CD4-positive, alpha-beta memory T cell (primary cell): ENCODE measurements at places on chromosomes 16 and 17. TPM values are rescaled to one million over a fixed set of nuclear protein-coding genes. Genes with fewer than 3 reads are reported as not detected.

- DNase-seq = no peak
- H3K4me1 ChIP-seq = no peaks in the 10 kb centered on the region
- H3K27me3 ChIP-seq = no peaks in the 10 kb centered on the region
- no peaks in the 10 kb centered on the region for H3K36me3 ChIP-seq
Observed at GRCh38 chr17:67276075-67276474, 31.1 kb upstream of the HELZ start.

Gene KRT17
- total RNA-seq = not detected

Gene EFNB3
- total RNA-seq = 0.09 TPM

- no peak overlapping the region for H3K4me3 ChIP-seq
- no peak overlapping the region for H3K27ac ChIP-seq
- no peaks in the 10 kb centered on the region for H3K27me3 ChIP-seq
Observed at GRCh38 chr16:55017321-55017720, 86.7 kb downstream of the IRX5 start.

GRCh38 chr16:66116163-66117002, 250.1 kb upstream of the CDH5 start:
- no peaks in the 10 kb centered on the region for H3K27me3 ChIP-seq
- no peak overlapping the region for H3K27ac ChIP-seq
- no peak for DNase-seq
- H3K4me3 ChIP-seq = no peak overlapping the region

DNA sequence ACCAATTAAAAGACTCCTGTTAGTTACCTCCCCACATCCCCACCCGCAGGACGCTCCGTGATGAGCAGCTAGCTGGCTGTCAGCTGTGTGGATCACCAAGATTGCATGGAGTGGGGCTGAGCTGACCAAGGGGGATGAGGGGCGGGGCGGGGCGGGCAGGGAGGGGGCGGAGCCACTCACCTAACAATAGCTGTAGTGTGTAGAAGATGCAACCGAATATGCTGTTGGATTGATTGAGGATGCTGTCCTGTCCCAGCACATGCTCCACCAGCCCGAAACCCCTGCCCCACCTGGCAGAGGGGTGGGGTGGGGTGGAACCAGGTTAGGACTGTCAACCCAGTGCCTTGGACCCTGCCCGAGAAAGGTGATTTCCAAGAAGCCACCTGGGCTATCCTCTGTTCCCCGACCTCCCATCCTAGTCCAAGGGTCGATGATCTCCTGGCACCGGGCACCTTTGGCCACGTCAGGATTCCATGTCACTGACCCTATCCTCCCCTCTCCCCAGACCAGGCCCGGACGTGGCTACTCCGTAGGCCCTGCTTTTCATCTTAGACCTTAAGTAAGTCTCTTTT, 1.4 kb downstream of the VKORC1 start:
- peaks cover 13% of the 10 kb centered on the region for H3K36me3 ChIP-seq
- no peaks in the 10 kb centered on the region for H3K27me3 ChIP-seq
- no peak overlapping the region for H3K4me3 ChIP-seq
- DNase-seq = no peak
- no peak overlapping the region for H3K27ac ChIP-seq

GRCh38 chr16:31365131-31365865, 10.3 kb downstream of the ITGAX start:
- no peaks in the 10 kb centered on the region for H3K4me1 ChIP-seq
- DNase-seq = peak; percentile 15
- no peaks in the 10 kb centered on the region for H3K27me3 ChIP-seq
- no peaks in the 10 kb centered on the region for H3K36me3 ChIP-seq
- no peak overlapping the region for H3K4me3 ChIP-seq
- H3K27ac ChIP-seq = no peak overlapping the region

DNA sequence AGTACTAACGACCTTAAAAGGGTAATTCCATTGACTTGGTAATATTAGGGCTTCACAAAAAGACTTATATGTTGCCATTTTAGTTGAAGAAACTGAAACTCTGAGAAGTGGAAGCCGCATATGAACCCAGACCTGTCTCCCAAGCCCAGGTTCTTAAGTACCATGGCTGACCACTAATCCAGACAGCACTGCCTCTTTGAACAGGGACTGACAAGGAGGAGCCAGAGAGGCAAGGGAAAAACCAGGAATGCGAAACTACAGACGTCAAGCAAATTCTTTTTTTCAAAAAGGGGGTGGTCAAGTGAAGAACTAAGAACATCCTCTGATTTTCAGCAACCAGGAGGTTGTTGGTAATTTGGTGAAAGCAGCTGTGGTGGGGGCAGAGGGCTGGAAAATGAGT, 15.2 kb downstream of the CYB5D1 start:
- H3K4me3 ChIP-seq = no peak overlapping the region
- DNase-seq = no peak
- no peak overlapping the region for H3K27ac ChIP-seq

DNA sequence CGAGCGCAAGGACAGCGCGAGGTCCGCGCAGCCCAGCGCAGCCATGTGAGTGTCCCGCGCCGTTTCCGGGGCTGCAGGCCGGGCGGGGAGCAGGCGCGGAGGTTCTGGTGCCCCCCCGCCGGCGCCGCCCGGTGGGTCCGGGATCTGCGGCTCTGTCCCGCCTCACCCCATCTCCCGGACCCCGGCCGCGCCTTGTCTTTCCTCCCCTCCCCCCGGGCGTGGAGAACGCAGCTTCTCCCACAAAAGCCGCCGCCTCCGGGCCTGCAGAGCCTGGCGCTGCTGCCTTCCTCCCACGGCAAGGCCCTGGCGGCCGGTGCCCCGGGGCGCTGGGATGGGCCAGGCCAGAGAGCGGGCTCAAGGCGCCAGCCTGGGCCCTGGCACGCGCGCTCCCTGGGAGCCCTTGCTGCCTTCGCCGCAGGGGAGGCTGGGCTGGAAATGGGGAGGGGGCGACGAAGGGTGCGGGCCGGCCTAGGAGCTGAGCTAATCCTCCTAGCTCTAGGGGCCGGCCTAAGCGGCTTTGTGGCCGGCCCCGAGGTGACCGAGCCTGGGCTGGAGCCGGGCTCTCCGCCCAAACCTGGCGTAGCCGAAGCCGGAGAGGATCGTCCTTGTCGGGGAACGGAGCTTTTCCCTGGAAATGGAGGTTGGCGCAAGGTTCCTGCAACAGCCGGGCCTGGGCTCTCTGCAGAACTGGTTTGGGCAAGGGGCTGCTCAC, 397 bp downstream of the RIPOR1 start:
- peaks cover 7% of the 10 kb centered on the region for H3K27me3 ChIP-seq
- peak overlapping the region; percentile 36 for H3K4me3 ChIP-seq
- no peak overlapping the region for H3K27ac ChIP-seq
- peaks cover 28% of the 10 kb centered on the region for H3K4me1 ChIP-seq
- DNase-seq = no peak

DNA sequence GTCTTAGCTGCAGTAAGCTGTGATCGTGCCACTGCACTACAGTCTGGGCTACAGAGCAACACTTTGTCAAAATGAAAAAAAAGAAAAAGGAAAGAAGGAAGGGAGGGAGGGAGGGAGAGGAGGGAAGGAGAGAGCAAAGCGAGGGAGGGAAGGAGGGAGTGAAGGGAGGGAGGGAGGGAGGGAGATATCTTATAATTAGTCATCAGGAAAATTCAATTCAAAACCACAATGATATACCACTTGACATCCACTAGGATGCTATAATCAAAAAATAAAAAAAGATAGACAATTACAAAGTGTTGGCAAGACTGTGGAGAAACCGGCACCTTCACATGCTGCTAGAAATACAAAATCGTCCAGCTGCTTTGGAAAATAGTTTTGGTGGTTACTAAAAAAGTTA, 93.8 kb downstream of the CDC27 start:
- H3K4me1 ChIP-seq = peaks cover 25% of the 10 kb centered on the region
- H3K27me3 ChIP-seq = no peaks in the 10 kb centered on the region
- no peaks in the 10 kb centered on the region for H3K36me3 ChIP-seq
- H3K4me3 ChIP-seq = no peak overlapping the region
- no peak for DNase-seq
